ENCODE measurements at places on chromosomes 12 and 14.

DNA sequence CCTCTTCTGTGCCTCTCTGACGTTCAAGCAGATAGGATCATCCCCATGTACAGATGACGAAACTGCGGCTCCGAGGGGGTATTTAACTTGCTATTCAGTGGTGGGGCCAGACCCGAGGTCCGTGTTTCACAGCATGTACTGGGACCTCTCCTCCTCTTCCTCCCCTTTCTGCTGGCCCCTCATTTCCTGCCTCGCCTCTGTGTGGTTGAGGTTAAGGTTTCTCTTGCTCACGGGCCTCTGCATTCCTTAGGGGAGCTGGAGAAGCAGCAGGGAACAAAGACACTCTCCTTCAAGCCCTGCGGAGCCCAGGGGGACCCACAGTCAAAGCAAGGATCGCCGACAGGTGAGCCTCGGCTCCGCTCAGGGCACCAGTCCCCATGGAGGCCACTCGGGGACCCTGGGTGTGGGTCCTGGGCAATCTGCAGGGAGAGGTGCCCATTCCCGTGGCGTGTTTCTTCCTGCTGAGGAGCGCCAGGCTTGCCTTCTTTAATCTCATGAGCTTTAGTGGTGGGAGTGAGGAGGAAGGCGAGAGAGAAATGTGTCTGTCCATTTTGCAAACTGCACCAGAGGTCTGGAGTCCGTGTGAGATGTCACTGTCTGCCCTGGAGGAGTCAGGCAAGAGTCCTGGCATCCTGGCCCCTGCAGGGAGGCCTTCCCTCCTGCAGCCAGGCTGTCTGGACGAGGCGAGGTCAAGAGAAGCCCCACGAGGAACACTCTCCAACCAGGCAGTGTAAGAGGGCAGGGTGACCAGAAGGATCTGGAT lies 45.0 kb downstream of the SLC6A12 start:
- no peak for DNase-seq

DNA sequence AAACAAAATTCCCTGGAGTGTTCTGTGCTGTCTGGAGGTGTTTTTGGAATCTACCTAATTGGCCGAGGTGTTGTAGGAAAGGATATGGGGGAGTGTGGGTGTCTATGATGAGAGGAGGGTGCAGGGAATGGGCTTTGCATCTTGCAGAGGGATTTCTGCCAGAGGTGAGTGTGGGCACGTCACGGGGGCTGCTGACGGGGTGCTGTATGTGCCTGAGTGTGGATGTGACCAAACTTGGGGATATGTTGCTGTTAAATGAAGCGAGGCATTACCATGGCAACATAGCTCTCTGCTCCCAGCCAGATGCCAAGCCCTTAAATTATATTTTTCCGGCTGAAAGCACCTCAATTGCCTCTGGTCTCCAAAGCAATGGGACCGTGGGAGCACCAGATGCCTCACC lies 44.3 kb upstream of the SPTLC2 start:
- DNase-seq = no peak

GRCh38 chr12:116547955-116548501 lies 11.2 kb upstream of the MAP1LC3B2 start:
- peak; percentile 64 for DNase-seq

DNA sequence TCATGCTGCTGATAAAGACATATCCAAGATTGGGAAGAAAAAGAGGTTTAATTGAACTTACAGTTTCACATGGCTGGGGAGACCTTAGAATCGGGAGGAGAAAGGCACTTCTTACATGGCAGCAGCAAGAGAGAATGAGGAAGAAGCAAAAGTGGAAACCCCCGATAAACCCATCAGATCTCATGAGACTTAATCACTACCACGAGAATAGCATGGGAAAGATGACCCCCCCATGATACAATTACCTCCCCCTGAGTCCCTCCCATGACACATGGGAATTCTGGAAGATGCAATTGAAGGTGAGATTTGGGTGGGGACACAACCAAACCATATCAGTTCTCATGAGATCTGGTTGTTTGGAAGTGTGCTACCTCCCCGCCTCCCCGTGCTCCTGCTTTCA lies 9.8 kb upstream of the MFAP5 start:
- no peak for DNase-seq

DNA sequence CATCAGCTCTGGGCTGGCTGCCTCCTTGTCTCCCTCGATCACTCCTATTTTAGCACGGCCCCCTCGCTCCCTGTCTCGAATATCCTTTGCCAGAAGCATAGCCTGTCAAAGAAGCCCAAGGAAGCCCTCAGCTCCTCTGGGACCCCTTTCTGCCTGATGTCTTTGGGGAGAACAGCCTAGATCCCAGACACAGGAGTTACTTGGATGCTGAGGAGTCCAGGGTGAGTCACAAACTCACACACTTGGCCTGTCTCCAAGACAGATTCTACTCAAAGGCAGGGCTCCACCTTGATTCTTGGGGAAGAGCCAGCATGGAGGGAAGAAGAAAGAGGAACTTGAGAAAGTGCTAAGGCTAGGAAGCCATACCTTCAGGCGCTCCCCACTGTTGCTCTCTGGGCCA lies 8.1 kb downstream of the AVIL start:
- DNase-seq = no peak

DNA sequence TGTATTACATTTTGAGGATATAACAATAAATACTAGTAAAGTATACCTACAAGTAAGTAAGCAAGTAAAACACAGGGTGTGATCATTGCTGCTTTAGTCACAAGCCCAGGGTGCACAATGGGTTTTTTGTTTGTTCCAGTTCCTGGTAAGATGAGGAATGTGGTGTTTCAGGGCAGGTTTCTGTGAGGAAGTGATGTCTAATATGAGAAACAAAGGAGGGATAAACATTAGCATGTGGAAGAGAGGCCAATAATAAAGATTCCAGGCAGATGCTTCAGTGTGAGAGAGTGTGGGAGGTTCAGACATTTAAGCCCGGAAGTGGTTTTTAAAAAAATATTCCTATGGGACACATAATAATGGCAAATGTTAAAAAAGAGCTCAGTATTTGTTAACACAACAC lies 808.1 kb upstream of the USP15 start:
- no peak for DNase-seq

DNA sequence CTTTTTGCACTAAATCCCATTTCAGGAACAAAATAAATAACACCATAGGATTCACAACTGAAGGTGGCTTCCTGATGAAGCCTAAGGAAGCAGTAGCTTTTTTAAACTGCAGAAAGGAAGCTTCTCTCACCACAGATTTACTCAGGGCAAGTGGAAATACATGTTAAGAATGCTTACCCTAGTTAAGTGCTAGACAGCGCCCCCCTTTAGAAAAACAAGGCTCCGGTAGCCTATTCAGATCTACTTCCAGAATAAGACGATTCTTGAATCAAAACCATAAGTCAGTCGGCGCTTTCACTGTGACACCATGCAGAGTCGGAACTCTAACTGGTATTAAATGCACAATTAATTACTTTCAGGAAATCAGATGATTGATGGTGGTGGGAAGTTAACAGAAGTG lies 41.9 kb downstream of the E2F7 start:
- DNase-seq = no peak

DNA sequence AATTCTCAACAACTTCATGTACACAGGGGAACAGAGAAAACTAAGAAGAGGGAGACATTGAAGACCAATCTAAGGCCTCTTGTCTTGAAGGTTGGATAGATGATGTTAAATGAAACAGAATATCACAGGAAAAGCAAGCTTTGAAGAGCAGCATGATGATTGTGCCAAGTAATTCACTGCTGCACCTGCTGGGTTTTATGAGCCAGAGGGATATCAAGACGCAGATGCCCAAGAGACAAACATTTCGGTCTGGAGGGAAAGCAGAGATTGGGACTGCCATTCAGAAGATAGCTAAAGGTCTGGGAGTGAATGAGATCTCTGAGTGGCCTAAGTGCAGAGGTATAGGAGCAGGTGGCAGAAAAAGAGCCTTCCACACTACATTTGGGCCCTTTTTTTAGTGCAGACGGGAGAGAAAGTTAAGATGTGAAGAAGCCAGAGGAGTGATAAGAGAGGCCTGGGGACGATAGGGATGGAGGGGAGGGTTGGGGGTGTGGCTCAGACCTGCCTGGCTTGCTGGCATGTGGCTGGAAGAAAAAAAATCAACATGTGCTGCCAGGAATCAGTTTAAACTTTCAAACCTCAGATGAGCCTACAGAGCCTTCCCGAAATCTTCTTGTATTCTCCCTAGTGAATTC lies 200.6 kb downstream of the AEBP2 start:
- DNase-seq = no peak

DNA sequence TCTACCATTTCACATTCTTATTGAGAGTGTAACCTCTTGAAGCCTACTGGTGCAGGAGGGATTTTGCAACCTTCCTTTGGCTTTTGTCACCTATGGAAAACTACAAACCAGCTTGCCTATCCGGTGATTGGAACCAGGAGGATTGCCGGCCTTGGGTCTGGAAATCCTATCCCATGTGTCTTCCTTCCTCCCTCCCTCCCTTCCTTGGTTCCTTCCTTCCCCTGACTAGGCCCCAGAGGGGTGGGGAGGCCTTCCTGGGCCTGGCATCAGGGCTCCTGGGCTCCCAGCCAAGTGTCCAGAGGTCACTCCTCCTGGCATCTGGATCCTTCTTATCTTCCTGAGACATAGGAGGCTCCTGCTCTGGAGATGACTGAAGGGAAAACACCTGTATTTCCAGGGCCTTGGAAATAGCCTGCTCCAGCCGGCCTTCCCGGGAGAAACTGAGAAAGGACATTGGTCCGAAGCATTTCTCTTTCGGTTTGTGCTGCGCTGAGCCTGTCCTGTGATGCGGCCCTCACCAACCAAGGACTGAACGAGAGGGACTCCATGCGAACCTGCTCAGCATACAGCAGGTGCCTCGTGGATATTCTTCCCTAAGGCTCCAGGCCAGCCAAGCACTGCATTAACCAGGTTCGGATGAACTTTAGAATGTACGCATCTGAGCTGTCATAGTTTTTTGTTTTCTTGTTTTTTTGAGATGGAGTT lies 43.4 kb downstream of the PSMA6 start:
- DNase-seq = no peak

GRCh38 chr14:63692310-63693020 lies 35.4 kb downstream of the SGPP1 start:
- DNase-seq = no peak

DNA sequence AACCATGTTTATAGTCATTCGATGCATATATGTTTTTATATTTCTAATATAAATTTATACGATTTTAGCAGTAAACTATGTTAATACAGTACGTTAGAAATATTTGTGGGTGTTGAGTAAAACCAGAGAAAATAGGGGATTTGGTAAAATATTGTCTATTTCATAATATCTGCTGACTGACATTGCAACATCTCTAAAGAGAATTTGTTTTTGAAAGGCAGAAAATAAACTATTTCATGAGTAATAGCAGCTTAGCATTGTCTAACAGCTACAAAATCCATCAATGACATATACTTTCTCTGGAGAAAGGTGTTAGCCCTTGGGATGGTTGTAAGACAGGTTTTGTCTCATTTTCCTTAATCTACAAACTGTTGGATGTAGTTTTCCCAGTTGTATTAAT lies 144.9 kb downstream of the PDE3A start:
- no peak for DNase-seq

DNA sequence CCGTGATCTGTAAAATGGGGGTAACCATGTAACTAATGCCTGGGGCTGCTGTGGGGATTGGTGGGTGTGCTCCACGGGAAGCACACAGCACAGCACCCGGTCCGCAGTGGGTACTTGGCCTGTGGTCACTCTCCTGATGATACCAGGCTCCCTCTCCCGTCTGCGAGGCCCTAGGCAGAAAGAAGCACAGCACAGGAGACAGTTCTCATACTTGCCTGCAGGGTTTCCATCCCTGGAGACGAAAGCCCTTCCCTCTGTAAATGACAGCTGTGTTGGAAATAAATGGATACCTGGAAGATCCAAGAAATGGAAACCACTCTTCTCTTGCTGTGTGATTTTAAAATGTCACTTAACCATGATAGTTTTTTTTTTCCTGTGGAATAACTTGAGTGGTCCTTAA lies 7.9 kb upstream of the PRMT8 start:
- DNase-seq = no peak

DNA sequence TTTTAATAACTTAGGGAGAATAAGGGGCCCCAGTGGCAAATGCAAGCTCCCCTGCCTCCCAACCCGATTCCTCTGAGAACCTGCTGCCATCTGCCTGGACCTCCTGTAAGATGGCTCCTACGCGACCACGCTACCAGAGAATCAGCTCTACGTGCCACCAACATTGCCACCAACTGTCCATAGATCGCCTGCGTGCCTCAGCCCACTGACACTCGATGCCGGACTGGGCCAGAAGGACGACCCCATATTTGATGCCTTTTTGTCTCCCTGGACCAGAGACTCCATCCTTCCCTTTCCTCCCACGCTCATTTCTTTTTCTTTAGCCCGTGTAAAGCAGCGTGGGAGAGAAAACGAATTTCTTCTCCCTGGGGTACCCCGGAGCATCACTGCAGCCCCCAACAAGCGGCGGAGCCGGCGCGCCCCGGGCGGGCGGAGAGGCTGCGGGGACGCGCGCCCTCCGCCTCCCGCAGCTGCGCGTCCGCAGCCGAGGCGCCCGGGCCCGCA lies 565 bp upstream of the KLHL42 start:
- DNase-seq = no peak

- no peak for DNase-seq
These were observed 75.9 kb downstream of the DNAI7 start for GRCh38 chr12:25119020-25119419.

GRCh38 chr14:50320283-50320682 lies 8.2 kb downstream of the DMAC2L start:
- no peak for DNase-seq

DNA sequence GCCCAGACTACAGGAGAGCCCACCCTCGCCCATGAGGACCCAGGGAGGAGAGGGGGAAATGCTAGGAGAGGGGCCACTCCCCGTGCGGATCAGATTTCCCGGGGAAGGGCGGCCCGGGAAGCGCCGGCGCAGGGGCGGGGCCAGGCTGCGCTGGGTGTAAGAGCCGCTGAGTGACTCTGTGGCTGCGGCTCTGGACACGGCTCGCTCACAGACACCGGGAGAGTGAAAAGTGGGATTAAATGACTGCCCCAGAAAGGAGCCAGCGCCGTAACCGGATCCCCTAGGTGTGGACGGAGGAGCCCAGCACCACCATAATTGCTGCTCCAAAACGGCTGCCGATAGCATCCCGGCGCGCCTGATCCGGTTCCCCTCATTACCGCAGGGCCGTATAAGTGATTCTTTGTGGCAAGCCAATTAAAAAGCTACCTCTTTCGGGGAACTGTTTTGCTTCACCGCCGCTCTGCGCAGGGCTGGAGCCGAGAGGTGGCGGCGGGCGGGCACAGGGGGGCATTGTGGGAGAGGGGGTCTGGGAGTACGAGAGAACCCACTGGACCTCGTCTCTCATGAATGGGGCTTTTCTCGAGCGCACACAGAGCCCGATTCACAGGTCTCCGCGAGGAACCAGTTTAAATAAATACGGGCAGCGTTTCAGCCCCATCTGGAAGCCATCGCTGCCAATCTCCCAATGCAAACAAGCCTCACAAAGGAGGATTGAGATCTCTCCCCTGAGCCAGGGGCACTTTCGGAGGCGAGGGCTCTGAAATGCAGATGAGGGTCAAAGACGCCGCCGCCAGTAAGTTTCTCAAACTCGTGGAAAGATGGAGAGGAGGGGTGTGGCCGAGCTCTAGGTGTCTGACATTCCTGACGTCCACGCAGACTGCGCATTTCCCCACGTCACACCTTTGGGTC lies 2.5 kb downstream of the COL2A1 start:
- peak; percentile 65 for DNase-seq

GRCh38 chr14:29043737-29044136 lies 277.1 kb downstream of the FOXG1 start:
- no peak for DNase-seq

Measured in hindlimb muscle (tissue), 1 donor.